Activated CD8-positive, alpha-beta memory T cell treated with anti-CD3 and anti-CD28 coated beads for 4 hours (primary cell): ENCODE measurements at places on chromosomes 16 and 17.

- DNase-seq, result no peak
Measured at GRCh38 chr17:80425835-80426426, 11.0 kb downstream of the ENDOV start.

GRCh38 chr16:14307059-14307526 lies 236.0 kb downstream of the MRTFB start:
- DNase-seq, result no peak

DNA sequence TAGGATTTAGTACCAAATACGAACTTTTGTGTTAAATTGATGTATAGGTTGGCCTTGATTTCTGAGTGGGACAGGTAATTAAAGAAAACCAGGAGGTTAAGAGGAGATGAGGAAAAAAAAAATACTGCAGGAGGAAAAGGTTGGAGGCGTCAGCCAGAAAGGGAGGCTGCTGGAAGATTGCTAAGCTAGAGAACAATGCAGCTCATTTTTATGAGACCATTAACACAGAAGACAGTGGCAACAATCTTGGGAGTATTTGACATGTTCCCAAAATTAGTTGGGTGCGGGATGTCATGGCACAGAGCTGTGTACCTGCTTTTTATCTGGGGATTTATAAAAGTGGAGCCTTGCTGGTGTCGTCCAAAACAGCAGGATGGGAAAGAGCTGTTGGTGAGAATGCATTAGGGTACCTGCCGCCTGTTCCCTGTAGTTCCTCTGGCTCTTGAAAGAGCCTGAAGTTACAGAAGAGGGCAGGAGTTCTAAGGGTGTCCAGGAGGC lies 229.3 kb downstream of the RBFOX1 start:
- DNase-seq, result no peak

DNA sequence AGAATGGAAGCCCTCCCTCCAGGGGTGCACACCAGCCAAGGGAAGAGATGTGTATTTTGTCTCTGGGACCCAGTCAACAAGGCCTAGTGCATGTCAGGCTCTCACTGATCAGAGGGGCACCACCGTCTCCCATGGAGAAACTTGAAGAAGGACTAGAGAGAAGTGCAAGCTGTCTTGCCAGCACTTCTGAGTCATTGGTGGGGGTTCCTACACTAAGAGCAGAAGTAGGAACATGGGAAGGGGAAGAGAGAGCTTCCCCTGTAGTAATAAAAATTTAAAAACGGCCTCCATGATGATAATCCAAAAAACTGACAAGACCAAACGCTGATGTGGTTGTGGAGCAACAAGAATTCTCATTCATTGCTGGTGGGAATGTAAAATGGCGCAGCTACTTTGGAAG lies 46.3 kb downstream of the DYNLRB2 start:
- DNase-seq, result no peak

DNA sequence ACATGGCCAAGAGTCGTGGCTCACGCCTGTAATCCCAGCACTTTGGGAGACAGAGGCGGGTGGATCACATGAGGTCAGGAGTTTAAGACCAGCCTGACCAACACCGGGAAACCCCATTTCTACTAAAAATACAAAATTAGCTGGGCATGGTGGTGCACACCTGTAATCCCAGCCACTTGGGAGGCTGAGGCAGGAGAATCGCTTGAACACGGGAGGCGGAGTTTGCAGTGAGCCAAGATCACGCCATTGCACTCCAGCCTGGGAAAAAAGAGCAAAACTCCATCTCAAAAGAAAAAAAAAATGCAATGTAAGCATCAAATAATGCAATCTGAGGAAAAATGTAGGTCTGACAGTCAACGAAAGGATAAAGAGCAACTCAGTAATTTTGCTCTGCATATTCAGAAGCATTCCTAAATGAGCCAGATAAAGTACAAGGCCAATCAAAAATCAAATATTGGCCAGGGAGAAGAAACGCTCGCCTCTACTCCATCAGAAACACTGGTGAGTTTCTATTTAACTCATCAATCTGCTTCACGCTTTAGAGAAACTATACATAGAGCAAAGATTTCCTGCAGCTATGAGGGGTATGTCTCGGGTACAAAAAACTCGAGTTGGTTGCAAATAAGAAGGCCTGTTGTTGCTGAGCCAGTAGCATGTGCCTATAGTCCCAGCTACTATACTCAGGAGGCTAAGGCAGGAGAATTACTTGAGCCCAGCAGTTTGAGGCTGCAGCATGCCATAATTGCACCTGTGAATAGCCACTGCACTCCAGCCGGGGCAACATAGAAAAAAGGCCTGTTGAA lies 3.7 kb downstream of the TXNDC11 start:
- DNase-seq, result no peak

DNA sequence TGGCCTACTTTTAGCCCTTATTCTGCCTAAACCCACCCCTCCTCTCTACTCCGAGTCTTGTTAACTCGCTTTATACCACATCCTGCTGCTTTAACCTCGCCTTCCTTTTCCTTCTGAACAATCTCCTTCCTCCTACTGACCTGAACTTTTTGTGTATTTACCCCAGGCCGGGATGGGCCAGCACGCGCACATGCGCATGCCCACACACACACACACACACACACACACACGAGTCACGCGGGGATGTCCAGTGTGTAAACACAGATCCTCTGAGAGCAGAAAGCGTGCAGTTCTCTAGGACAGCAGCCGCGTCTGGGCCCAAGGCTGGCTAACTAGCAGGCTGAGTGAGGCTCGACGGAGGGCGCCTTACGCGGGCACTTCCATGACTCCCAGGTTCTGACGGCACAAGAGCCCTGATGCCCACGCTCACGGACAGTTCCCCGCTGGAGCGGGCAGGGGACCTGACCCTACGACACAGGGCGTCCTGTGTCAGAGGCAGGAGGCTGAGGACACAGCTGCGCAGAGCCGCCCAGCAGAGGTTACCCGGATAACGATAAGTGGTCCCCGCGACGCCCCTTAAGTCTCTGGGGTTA lies 610 bp downstream of the PIK3R5 start:
- DNase-seq, result no peak

- no peak for DNase-seq
Measured at GRCh38 chr17:45088741-45089140, 27.6 kb downstream of the NMT1 start.

DNA sequence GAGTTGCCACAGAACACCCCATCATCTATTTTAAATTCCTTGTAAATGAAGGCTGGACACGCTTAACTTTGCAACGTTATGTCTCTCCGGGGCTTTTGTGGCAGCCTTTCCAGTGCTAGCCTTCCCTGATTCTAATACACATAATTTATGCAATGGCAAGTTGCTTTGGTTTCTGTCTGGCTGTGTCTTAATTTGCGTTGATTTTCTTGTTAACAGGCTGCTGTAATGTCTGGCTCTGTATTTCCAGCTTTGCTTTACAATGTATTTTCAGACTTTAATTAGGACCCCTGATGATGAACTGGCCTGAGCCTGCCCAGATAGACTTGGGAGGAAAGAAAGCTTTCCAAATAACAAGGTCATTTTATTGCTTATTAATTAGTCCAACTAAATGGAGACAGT lies 30.3 kb downstream of the ARSG start:
- DNase-seq, result no peak

DNA sequence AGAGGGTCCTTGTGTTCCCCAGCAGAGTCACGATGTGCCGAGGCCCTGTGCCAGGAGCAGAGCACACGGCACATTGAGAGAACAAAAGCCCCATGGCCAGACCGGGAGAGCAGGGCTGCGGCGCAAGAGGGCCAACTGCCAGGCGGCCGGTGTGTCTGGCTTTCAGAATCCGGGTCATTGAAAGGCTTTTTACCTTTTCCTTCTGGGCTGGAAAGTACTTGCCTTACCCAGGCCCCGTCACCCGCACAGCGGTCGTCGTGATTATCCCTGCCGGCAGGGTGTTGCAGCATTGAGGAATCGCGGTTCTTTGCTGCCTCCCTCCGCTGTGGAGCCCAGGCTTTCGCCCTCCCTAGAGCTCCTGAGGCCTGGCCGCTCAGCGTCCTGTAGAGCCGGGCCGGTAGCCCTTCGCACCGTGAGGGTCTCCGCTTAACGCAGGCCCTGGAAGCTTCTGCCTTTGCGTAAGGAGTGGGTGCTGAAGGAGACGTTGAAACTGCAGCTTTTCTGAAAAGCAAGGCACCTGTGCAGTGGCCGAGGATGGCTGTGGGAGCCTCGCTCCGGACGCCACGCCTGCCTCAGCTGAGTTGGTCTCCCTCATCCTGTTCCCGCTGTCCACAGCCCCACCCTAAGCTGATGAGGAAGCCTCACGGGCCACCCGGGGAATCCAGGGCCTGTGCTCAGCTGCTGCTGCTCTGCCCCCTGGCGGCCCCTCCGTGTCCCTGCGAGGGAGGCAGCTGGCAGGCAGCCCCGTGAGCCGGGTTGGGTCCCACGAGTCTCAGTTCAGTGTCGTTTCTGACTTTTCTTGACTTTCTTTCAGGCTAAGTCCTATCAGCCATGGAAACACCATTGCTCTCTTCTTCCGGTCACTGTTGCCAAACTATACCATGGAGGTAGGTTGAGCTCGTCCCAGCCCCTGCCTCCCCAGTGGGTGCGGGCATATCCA lies 8.6 kb upstream of the MC1R start:
- DNase-seq, result no peak

GRCh38 chr16:80607204-80607603 lies 66.4 kb downstream of the DYNLRB2 start:
- no peak for DNase-seq

GRCh38 chr17:19703106-19703827 lies 13.1 kb downstream of the SLC47A2 start:
- no peak for DNase-seq

DNA sequence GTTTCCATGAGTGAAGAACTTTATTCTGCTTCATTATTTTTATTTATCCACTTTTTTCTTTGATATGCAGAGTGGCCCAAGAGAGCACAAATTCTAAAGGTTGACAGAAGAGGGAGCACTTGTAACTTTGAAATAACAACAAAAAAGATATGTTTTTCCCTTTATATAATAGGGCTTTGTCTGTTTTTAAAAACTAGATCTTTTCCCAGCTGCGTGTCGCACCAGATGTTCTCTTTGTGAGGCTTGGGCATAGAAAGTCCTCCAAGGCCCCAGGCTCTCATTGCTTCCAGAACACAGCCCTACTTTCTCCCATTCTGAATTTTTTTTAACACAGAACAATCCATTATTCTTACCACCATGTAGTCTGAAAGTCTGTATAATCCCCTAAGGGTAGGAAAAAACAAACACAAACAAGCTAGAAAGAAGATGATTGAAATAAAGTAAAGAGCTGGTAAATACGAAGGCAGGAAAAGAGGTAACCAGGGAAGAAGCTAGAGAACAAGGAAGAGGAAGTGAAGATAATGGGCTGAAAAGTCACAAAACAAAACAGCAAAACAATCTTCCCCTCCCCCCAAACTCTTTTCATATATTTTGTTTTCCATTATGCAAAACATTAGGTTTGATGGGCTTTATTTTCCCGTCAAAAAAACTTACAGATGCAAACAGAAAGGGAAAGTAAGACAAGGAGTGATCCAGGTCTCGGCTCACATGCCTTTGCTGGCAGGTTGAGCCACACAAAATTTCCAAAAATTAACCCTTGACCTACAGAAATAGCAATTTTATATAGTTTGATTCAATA lies 160.4 kb downstream of the ABCA8 start:
- no peak for DNase-seq

GRCh38 chr17:78045316-78045715 lies 83.2 kb downstream of the TMC6 start:
- DNase-seq, result no peak

- DNase-seq, result no peak
Measured at GRCh38 chr17:1996800-1997288, 28.3 kb downstream of the RTN4RL1 start.

DNA sequence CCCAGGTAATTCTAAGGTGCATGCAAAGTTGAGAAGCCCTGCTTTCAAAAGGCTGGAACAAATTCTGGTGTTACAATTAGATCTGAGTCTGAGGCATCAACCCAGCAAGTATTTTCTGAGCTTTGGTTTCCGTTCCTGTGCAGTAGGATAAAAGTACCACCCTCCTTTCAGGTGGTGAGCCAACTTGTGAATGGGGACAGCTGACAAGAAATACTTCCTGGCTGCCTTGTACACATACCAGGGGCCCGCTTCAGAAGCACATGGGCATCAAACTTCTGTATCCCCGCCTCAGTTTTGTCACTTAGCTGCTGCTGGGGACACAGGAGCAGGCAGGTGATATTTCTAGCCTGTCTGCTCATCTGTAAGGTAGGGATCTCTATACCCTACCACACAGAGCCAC lies 252.2 kb downstream of the CPPED1 start:
- DNase-seq, result no peak

GRCh38 chr17:63826468-63827001 lies 696 bp upstream of the PSMC5 start:
- DNase-seq, result no peak

GRCh38 chr17:80892019-80892855 lies 99.4 kb upstream of the CHMP6 start:
- DNase-seq, result peak; percentile 85

GRCh38 chr16:64823481-64824075 lies 298.3 kb downstream of the CDH11 start:
- DNase-seq, result no peak

- DNase-seq, result no peak
Measured at GRCh38 chr16:29665294-29666077, 2.4 kb downstream of the SPN start.

- DNase-seq, result no peak
Measured at GRCh38 chr16:84503751-84504395, 586 bp downstream of the MEAK7 start.

DNA sequence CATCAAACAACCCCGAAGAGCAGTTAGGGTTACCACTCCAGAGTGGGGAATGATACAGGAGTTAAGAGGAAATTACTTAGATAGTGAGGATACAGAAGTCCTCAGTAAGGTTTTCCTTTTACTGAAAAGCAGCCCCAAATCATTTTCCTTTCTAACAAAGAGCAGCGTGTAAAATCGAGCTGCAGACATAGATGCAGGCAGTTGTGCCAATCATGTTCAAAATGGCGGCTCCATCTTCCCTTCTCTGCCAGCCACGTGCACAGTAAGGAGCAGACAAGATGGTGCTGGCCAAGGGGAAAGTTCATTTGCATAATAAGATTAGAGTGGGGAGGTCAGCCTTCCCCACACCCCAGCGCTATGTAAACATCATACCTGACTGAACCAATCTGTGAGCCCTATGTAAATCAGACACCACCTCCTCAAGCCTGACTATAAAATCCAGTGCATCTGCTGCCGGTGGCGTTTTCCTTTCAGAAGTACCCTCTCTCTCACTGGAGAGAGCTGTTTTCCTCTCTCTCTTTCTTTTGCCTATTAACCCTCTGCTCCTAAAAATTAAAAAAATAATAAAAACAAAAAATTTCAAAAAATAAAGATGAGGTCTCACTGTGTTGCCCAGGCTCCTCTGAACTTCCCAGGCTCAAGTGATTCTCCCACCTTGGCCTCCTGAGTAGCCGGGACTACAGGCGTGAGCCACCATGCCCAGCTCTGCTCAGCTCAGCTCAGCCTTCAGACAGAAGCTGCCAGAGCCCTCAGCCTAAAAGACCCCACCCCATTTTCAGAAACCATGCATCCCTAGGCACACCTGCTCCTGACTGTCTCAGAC lies 2.6 kb upstream of the SRL start:
- DNase-seq, result no peak

DNA sequence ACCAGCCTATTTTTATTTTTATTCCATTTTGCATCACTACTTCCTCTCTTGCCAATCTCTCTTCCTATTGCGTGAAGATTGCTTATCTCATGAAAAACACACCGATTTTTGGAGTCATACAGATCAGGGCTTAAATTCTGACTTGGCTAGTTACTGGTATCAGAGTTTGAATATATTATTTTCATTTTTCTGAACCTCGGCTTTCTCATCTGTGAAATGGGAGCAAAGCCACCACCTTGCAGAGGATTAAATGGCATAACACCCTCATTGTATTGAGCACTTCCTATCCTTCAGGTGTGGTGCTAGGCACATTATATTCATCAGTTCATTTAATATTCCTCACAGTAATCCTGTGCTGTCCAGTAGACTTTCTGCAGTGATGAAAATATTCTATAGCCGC lies 208.8 kb downstream of the HAPSTR1 start:
- no peak for DNase-seq

- no peak for DNase-seq
Measured at GRCh38 chr16:31118223-31119155, 1.0 kb downstream of the KAT8 start.
